ENCODE measurements at places on chromosomes 2 and 18. TPM values are rescaled to one million over a fixed set of nuclear protein-coding genes. Genes with fewer than 3 reads are reported as not detected.

The C2orf74 gene
- 24.2 TPM for polyA plus RNA-seq

The CHPF gene
- polyA plus RNA-seq: 111 TPM

The GALNT14 gene
- 5.2 TPM for polyA plus RNA-seq

The AGXT gene
- polyA plus RNA-seq: not detected

The KCNJ3 gene
- polyA plus RNA-seq: 0.42 TPM

The TXNDC2 gene
- polyA plus RNA-seq: not detected

The TLX2 gene
- 0.08 TPM for polyA plus RNA-seq

The MERTK gene
- polyA plus RNA-seq: 5.4 TPM

The GAD1 gene
- 0.59 TPM for polyA plus RNA-seq

The PDE1A gene
- 7.7 TPM for polyA plus RNA-seq

DNA sequence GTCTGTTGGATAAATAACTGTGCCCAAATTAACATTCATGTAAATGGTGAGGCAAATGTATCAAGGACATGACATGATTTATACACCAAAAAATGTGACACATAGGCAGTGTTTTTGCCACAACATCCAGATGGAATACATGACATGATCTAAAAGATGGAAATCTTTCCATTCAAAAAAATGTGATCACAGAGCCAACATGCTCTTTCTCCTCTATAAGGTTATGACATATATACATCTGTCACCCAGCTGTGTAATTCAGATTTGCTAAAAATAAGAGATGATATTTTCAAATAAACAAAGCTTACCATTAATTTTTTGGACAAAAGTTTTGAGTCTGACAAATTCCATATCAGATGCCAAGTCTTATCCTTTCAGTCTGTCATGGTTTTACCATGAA lies 95.5 kb upstream of the COL3A1 start:
- peak; percentile 58 for DNase-seq

DNA sequence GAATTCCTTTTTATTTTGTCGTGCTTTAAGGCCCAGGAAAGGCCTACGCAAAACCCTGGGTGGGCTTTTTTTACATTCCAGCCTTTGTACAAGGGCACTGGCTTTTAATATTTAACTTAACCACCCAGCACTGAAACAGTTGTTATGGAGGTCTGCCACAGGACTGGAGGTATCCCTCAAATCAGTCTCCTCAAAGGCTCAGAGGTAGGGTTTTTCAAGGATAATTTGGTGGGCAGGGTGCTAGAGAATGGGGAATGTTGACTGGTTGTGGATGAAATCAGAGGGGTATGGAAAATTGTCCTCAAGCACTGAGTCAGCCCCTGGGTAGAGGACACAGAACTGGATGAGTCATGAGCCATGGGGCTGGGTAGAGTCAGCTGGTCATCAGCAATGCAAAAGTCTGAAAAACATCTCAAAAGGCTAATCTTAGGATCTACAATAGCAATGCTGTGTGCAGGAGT lies 443.1 kb downstream of the THSD7B start:
- DNase-seq: no peak

DNA sequence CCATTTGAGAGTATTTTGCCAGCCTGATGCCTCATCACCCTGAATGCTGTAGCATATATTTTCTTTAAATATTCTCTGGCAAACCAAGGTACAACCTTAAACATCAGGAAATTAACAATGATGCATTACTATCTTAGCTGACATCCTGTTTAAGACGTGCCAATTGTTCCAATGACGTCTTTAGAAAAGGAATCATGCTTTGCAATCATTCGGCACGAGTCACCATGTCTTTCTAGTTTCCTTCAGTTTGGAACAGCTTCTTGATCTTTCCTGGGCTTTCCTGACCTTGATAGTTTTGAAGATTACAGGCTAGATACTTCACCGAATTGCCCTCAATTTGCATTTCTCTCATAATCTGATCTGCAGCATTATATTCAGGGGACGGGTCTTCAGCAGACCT lies 88.2 kb upstream of the GLI2 start:
- DNase-seq: no peak

DNA sequence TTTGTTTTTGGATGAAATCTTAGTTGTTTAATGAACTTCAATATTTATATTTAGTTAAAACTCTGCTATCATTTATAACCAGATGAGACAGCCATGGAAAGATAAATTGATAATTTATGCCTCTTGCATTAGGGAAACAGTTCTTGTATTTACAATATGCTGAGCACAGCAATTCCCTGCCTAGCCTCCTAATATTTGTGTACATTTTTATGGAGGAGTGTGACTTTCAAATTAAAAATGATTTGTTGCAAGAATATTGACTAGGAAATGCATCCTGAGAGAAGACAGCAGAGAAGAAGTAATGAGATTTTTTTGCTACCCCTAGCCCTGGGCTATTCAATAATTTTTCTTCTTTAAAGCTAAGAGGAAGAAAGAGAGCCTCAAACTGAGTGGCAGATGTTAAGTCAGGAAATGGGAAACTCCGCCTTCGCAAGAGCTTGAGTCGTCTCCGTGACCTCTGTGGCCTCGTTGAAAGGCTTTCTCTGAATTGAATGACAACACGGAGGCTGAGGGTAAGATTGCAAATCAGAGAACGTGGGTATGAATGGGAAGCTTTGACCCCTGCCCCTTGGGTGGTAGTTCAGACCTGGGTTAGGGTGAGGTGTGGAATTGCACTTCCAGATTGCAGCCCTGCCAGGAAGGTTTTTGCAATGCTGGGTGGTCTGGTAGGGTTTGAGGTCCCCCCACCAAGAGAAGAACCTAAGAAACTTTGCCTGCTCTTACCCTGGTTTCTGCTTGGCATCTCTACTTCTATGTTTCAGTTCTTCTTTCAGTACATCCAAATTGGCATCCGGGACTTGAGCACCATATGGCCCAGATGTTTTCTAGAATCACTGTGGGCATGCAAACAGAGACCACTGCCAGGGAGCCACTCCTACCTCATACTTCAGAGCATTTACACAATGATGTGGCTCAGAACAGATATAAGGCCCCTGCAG lies 210.3 kb upstream of the RBMS1 start:
- DNase-seq: no peak

DNA sequence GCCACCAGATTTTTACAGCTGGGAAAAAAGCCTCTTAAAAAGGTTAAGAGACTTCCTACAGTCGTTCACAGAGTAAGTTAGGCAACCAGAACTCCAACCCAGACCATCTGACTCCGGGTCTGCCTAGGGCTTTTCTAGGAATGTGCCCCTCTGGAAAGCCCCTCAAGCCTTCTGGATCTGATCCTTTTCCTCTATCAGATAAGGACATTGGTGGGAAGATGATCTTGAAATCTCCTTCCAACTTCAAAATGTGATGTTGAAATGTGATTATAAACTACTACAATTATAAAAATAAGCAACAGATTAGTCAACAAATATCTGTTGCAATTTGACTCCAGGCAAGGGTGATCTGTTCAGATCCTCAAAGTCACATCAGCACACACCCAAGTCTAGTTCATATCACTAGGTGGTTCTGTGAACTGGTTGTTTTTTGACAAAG lies 270.4 kb downstream of the ARHGAP15 start:
- DNase-seq: no peak

DNA sequence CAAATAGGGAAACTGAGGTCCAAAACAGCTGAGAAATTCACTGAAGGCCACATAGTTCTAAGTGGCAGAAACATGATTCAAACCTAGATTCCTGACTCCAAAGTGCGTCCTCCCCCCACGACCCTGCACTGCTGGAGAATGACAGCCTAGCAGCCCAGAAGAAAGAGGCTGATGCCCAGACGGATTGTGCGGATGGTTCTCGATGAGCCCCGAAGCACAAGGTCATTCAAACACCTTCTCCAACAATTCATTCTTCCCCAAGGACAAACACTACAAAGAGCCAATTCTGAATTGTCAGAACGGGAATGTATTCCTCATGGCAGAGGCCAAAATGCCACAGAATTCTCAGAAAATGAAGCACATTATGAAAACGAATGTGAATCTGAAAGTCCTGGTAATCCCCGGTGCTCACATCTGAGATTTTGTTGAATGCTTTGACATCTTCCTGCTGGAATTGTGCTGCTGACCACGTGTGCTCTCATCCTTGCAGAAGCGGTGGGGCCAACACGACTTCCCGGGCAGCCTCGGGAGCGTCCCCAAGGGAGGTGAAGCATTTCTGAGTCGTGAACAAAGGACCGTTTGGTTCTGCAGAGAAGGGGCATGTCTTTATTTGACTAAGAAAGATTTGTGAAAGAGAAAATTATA lies 337.0 kb downstream of the EIPR1 start:
- DNase-seq: peak; percentile 18

DNA sequence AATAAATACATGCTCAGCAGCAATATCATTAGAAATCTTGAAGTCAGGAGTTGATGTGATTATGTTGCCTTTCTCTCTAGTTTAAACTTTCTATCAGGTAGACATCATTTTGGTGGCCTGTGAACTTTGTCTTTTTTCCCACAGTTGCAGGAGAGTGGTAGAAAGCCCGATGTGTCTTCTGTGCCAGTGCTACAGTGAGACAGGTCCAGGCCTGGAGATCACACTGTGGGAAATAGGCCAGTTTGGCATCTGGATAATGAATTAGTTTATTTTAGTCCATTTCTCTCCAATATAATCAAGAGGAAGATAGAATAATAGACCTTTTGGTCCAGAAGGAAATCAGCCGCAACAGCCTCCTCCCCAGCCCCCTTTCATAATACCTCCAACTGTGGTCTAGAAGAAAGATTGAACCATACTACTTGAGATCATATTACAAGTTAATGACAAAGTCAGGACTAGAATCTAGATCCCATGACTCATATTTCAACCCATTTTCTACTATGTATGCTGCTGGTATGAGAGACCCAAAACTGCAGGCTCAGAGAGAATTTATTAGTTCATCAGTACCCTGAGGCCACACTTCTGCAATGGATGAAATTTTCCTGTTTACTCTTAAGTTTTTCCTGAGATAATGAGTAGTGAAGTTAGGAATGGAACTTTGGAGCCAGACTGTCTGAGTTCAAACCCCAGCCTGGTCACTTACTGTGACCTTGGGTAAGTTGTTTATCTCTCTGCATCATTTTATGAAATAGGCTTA lies 20.6 kb downstream of the KCMF1 start:
- DNase-seq: no peak

- DNase-seq: no peak
Observed at GRCh38 chr2:129925381-129925780, 54.1 kb upstream of the RAB6C start.

GRCh38 chr2:126699716-126700581 lies 44.0 kb downstream of the GYPC start:
- DNase-seq: peak; percentile 74

GRCh38 chr18:48020337-48021250 lies 90.1 kb upstream of the SMAD2 start:
- DNase-seq: no peak

- DNase-seq: no peak
Observed at GRCh38 chr2:195106681-195107380, 550.2 kb upstream of the SLC39A10 start.

- DNase-seq: peak; percentile 14
Observed at GRCh38 chr18:4639628-4640310, 184.7 kb upstream of the DLGAP1 start.

DNA sequence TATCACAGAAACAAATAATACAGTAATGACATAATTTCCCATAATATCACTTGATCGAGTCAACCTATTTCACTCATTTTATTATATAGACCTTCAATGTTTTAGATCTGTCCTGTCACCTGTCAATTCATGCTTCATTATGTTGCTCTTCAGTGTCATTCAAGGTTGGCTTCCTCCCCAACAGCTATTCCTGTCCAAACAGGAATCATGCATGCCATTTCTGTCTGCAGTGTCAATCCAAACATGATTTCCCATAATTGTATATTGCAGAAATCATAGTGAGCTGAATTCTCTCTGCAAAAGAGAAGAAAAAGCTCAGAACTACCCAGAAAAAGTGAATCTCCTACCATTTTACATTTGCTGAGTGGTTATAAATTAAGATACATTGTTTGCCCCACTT lies 628.6 kb downstream of the NR4A2 start:
- no peak for DNase-seq

DNA sequence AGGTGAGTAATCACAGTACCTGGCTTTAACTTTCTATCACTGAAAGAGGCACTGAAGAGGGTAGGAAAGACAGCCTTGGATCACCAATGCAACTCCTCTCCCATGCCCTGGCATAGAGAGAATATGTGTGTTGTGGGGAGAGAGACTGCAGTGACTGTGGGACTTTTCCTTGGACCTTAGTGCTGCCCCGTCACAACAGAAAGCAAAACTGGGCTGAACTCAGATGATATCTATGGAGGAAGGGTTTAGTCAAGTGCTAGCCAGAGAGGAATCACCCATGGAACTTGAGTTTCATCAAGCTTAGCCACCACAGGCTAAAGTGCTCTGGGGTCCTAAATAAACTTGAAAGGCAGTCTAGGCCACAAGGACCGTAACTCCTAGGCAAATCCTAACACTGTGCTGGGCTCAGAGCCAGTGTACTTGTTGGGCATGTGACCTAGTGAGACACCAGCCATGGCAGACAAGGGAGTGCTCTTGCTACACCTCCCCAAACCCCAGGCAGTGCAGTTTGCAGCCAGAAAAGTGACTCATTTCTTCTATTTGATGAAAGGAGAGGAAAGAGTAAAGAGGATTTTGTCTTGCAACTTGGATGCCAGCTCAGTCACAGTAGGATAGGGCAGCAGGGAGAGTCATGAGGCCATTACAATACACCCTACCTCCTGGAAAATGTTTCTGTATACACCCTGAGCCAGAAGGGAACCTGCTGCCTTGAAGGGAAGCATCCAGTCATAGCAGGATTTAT lies 105.8 kb upstream of the SPOPL start:
- no peak for DNase-seq

DNA sequence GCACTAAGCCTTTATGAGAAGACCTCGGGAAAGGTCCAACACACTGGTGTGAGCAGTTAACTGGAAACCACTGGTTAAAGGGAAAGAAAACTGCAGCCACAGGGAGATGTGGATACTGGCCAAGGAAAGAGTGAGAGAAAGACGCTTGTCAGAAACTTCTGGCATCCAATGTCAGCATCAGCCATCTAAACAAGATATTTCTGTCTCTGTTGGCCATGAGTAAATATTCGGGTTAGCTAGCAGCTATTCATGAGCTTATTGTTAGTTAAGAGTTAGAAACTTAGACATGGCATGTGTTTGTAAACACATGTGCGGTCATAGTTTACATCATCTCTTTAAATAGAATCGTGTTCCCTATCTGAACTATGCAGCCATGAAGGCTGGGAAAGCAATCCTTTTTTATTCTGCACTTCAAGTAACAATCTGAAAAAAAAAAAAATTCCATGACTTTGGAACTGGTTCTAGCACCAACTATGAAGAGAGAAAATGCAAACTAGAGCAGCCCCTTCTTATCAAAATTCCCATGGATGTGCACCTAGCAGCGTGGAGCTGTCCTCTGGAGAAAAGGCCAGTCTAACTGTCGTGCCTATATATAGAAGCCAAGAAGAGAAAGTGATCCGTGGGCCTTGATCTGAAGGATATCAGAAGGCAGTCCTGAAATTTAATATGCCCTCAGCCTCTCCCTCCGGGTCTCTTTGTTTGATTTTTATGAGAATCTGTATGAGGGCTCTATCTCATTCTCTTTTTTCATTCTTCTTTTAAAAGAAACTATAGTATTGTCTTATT lies 84.0 kb upstream of the RFX8 start:
- peak; percentile 48 for DNase-seq

- DNase-seq: no peak
Observed at GRCh38 chr2:35585972-35586371, 769.6 kb upstream of the CRIM1 start.

Measured in muscle of arm (tissue), 14 donors.